ENCODE measurements at places on chromosomes 1 and 21.

- DNase-seq, result no peak
These were observed 21.8 kb downstream of the ITGB3BP start for GRCh38 chr1:63501256-63501655.

- DNase-seq, result no peak
These were observed 46.1 kb upstream of the CD34 start for GRCh38 chr1:207956986-207957385.

- no peak for DNase-seq
These were observed 231.7 kb upstream of the B3GALT2 start for GRCh38 chr1:193417945-193418744.

GRCh38 chr1:41758500-41758899 is 160.2 kb downstream of the HIVEP3 start:
- no peak for DNase-seq

All from vagina (tissue), 2 donors.